ENCODE measurements at places on chromosomes 1 and 21. TPM values are rescaled to one million over a fixed set of nuclear protein-coding genes. Genes with fewer than 3 reads are reported as not detected.

GRCh38 chr1:180800945-180801344, 111.8 kb upstream of the KIAA1614 start:
- DNase-seq, result no peak

GRCh38 chr21:39900491-39900890, 33.3 kb downstream of the PCP4 start:
- DNase-seq, result no peak

GRCh38 chr1:92459871-92460320, 26.8 kb downstream of the GFI1 start:
- peak; percentile 25 for DNase-seq

The ADGRL2 gene
- 117 TPM for total RNA-seq

- peak; percentile 36 for DNase-seq
Measured at GRCh38 chr1:199282751-199283305, 644.0 kb downstream of the PTPRC start.

DNA sequence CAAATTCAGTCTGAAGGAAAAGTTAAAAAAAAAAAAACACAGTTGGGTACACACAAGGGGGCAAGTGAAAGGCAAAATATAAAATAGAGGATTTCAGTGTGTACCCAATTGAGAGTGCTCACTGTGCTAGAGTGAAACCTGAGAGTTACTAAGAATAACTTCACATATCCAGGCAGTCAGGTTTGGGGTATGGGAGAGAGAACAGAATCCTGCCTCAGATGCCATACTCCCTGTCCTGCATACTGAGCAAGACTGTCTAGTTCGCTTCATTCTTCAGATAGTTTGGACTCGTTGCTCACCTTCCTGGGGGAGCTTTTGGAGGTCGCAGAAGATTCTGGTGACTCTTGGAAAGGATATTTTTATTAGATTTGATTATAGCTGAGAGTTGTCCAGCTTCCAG, 20.4 kb downstream of the CEP85 start:
- DNase-seq, result no peak

DNA sequence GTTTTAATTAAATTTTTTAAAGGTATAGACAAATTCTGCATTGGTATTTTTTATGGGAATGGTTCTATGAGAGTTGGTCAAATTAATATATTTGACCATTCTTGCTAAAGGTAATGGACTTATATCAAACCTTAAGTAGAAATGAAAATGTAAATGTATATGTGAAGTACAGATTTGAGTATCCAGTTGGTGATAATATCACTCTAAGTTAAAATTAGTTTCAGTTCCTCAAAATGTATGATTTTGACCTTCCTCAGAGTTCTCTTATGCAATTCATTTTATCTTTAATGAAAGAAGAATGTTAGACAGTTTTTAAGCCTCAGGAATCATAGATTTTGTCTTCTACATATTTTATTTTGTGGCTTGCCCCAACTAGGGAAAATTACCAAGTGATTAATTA, 1291.5 kb upstream of the B3GALT2 start:
- DNase-seq, result no peak

The TMEM200B gene
- 0.28 TPM for total RNA-seq

DNA sequence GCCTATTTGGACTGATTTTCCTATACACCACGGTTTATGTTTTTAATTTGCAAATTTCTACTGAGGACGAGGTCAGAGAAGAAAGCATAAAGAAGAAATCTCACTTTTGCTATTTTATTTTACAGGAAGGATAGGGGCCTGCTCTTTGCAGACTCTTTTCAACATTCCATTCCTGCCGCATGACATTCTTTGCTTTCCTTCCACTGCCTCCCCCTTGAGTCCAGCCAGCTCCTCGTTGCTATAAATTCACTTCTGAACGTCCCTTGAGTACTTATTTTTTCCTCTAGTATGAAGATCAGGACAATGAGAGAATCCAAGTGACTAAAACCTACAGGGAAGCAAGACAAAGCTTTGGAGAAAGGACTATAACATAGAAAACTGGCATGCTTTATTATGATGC, 53.4 kb upstream of the PTGFR start:
- DNase-seq, result no peak

GRCh38 chr1:169484683-169485430, 887 bp downstream of the SLC19A2 start:
- peak; percentile 71 for DNase-seq

GRCh38 chr21:37183749-37184148, 83.4 kb downstream of the VPS26C start:
- DNase-seq, result no peak

The FAM72A gene
- total RNA-seq, result 5.9 TPM

The FHAD1 gene
- total RNA-seq, result 0.23 TPM

DNA sequence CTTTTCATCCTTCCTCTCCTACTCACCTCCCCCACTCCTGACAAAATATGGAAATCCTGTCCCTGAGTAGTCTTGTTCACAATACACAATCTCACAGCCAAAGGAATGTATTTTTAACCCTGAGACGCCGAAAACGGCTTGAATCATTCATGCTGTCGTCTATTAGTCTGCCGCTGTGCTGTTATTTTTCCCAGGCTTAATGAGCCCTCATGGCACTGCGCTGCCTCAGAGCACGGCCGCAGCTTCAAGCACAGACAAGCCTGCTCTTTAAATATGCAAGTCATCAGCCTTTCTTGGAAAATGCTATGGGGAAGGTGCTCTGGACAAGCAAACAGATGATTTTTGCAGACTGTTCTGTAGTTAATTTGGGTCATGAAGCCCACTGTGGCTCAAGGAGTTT, 302.7 kb downstream of the DISC1 start:
- peak; percentile 87 for DNase-seq

The HFM1 gene
- 0.14 TPM for total RNA-seq

- no peak for DNase-seq
Measured at GRCh38 chr21:38646213-38646837, 148.0 kb upstream of the ERG start.

DNA sequence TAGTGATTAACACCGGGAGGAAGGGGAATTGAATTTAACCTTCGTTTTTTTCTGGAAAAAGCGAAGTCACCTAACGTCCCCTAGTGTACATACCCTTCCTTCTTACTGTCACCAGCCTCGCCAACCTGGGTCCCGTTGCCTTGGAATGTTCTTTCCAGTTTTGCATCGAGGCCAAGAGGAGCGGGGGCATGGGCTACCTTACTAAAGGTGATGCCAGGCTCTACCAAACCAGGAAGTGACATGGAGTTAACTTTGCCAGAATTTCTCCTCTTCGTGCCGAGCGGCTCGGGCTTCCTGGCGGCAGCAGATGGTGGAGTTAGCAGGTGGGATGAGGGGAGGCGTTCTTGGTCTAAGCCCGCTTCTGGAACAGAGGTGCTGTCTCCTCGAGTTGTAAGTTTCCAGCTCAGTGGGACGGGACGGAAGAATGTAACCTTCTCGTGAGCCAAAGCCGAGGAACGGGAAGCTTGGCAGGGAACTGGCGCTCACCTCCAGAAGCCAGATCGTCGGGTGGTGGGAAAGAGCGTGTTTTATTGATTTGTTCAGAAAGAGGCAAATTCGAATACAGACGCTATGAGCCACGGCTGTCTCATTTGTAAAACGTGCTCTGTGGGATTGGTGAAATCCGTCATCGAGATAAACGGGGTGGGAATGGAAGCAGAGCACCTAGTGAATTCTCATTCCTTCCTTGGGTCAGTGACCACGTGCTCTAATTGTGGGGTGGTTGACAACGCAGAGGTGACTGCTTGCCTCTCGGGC, 486 bp downstream of the NIPAL3 start:
- DNase-seq, result peak; percentile 37

DNA sequence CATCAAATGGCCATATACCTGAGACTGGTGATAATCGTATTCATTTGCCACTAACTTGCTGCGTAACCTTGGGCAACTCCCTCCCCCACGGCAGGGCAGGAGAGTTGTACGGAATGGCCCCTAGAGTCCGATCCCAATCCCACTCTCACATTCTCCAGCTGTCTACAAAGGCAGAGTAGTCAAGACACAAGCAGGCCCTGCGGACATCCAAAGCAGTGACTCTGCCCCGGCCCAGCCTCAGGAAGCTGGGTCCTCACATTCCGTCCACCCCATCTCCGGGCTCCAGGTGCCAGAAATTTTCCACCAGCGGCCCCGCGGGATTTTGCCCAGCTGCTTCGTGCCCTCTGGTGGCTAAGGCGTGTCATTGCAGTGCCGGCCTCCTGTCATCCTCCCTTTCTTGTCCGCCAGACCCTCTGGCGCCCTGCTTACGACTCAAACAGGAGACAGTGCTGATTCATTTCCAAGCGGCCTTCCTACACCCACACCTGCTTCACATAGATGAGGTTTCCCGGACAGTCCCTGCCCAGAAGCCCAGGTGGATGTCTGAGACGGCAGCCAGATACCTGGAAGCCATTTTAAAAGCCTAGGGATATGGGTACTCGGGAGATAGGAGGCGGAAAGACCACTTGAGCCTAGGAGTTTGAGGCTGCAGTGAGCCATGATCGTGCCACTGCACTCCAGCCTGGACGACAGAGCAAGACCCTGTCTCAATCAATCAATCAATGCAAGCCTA, 2.9 kb upstream of the S100A2 start:
- DNase-seq, result peak; percentile 94

GRCh38 chr1:183090391-183091006, 67.3 kb downstream of the LAMC1 start:
- no peak for DNase-seq

- no peak for DNase-seq
Measured at GRCh38 chr1:184545601-184546000, 158.8 kb downstream of the C1orf21 start.

DNA sequence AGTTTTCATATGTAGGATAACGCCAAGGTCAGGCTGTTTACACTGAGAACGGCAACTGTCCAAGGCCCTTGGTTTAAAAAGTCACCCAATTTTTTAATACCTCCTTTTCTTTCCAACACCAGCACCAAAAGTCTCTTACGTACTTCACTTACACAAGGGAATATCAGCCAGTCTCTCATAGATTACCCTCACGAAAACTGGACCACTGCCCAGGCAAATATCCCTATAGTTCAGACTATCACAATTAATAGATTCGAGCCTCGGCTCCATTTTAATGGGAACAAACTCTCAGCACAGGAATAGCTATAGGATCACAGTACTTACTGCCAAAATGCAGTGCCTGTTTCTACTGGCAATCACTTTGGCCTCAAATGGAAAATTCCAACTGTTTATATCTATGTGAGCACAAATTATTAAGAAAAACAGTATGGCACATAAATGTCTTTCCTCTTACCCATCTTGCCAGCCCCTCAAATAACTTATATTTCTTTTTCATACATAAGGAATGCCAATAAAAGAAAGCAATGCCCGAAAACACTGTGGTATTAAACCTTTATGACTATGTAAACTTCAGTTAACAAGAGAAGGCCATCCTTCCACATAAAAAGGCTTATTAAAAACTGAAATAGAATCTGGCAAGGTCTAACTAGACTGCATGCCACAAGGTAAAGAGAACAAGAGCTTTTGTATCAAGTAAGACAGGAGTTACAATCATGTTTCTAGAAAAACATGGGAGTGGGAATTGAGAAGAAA, 97.8 kb downstream of the SLC45A1 start:
- no peak for DNase-seq

DNA sequence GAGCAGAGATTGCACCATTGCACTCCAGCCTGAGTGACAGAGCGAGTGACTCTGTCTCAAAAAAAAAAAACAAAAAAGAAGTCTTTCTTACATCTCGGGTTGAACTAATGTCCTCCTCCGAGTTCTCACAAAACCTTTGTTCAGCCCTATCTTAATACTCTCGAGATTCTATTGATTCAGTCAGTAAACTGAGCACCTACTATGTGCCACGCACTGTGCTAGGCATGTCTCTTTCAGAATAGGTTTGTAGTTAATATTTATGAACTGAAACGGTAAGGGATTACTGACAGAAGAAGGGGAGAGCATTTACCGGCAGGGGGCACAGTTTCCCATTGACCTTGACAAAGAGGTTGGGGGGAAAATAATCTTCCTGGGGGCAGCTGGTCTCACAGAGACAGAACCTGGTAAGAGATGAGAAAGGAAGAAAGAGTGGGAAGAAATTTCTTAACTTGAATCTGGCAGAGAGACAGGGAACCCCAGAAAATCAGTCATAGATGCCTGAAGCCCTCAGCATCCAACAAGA, 3.4 kb downstream of the PIAS3 start:
- peak; percentile 32 for DNase-seq

- DNase-seq, result no peak
Measured at GRCh38 chr1:216916890-216917438, 193.7 kb upstream of the ESRRG start.

GRCh38 chr1:180262628-180263488, 32.8 kb downstream of the LHX4 start:
- DNase-seq, result no peak

GRCh38 chr1:170521818-170522217, 10.1 kb upstream of the GORAB start:
- DNase-seq, result no peak

- no peak for DNase-seq
Measured at GRCh38 chr1:24536391-24536840, 19.5 kb upstream of the NCMAP start.

DNA sequence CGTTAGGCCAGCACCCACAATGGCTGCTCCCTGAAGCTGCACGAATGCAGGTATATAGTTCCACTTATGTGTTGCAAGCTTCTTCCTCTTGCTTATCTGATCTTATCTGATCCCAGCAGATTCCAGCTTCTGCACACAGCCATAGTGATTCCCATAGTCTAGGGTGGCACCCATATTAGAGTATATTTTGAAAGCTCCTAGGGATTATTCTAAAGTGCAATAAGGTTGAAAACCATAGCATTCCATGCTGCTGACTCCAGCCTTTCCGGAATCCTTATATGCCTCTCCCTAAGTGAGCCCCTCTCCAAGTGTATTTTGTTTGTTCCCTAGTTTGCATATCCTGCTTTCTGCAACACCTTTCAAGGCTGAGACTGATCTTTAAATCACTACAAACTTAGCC, 432.0 kb downstream of the SETD4 start:
- no peak for DNase-seq

The TRNP1 gene
- 4.8 TPM for total RNA-seq

DNA sequence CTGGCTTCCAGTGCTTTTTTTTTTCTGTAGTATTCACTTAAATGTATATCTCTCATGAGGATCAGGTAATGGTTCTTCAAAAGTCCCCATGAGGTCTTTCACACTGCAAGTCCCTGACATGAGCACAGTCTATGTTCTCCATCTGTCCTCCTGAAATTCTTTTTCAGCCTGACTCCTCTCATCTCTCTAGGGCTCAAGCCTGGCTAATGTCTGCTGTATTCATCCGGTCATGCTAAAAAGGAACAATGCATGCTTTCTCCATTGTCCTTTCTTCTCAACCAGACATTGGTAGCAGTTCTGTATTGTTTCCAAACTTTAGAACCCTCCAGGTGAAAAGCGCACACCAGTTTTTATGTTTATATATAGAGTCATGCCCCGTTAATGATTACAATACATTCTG, 368.3 kb upstream of the OLFM3 start:
- DNase-seq, result no peak

The ASCL5 gene
- not detected for total RNA-seq

DNA sequence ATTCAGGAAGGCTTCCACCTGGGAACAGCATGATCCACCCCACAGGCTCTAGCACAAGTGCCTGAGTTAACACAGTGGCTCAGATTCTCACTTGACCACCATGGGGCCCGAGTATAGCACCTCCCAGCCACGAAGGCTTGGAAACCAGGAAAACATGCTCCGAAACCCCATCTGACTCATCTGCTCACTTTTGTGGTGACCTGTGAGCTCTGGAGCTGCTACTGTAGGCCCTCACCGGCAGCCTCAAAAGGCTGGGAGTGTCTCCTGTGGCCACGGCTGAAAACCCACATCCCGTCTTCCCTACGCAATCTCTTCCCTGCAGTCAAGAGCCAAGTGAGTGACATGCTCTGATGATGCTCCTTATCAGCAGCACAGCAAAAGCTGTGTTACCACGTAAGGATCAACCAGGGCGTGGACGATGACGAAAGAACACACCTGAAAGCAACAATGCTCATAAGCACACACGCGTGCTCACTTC, 81.4 kb downstream of the TGFBR3 start:
- no peak for DNase-seq

The PRR9 gene
- not detected for total RNA-seq

The CRYBG2 gene
- not detected for total RNA-seq
